ENCODE measurements at places on chromosomes 6 and 20. TPM values are rescaled to one million over a fixed set of nuclear protein-coding genes. Genes with fewer than 3 reads are reported as not detected.

Gene ULBP3
- 1.8 TPM for polyA plus RNA-seq

Gene AVP
- polyA plus RNA-seq, result 0.42 TPM

Gene SLC17A9
- 23.5 TPM for polyA plus RNA-seq

Gene STMND1
- polyA plus RNA-seq, result not detected

Gene DLL1
- 1.7 TPM for polyA plus RNA-seq

Gene HLA-DRB5
- polyA plus RNA-seq, result 0.83 TPM

Gene CENPB
- 17.7 TPM for polyA plus RNA-seq

Gene TFAP2B
- polyA plus RNA-seq, result not detected

Gene C20orf141
- polyA plus RNA-seq, result not detected

Gene CST4
- not detected for polyA plus RNA-seq

Gene LY6G6C
- polyA plus RNA-seq, result 0.23 TPM

Gene CLPSL1
- polyA plus RNA-seq, result 0.88 TPM

Gene RANBP9
- 8.0 TPM for polyA plus RNA-seq

Gene SYNDIG1
- polyA plus RNA-seq, result 9.1 TPM

Gene IL17F
- polyA plus RNA-seq, result not detected

Gene ADTRP
- polyA plus RNA-seq, result 0.08 TPM

Gene MCHR2
- not detected for polyA plus RNA-seq

Gene PSMB9
- 22.8 TPM for polyA plus RNA-seq

Gene FAXC
- polyA plus RNA-seq, result 23.2 TPM

Gene COL19A1
- not detected for polyA plus RNA-seq

Gene MICB
- 25.3 TPM for polyA plus RNA-seq

Gene DIDO1
- polyA plus RNA-seq, result 58.8 TPM

Gene CLPSL2
- 3.2 TPM for polyA plus RNA-seq

Gene FLRT3
- polyA plus RNA-seq, result 0.41 TPM

Gene SLC32A1
- 0.09 TPM for polyA plus RNA-seq

Gene CLIC5
- 0.12 TPM for polyA plus RNA-seq

Gene ZC3H12D
- polyA plus RNA-seq, result 0.05 TPM
